ENCODE measurements at places on chromosomes 2 and 18.

- no peak for DNase-seq
Observed at GRCh38 chr2:238879043-238879442, 31.2 kb downstream of the TWIST2 start.

- no peak for DNase-seq
Observed at GRCh38 chr2:46042207-46042637, 255.0 kb upstream of the EPAS1 start.

GRCh38 chr2:239429473-239430350 is 28.9 kb upstream of the HDAC4 start:
- no peak for DNase-seq

- no peak for DNase-seq
Observed at GRCh38 chr18:71433373-71433772, 1110.8 kb downstream of the CBLN2 start.

DNA sequence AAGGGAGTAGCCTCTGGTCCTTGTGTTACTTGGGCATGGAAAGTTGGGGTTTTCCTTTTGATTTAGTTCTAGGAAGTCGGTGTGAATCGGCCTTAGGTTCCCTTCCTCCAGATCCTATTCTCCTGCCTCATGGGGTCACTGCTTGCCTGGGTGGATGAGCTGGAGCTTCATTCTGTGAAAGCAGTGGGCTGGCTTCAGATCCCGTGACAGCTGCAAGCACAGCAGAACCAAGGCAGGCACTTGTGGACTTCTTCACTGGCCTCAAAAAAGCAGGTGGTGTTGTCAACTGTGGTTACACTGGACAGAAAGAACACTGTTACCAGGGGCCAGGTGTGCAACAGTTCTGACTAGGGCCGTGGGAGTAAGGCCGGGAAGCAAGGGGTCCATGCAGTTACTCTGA is 243.4 kb downstream of the LDLRAD4 start:
- no peak for DNase-seq

- DNase-seq, result no peak
Observed at GRCh38 chr2:226756131-226756530, 43.5 kb downstream of the IRS1 start.

GRCh38 chr2:218876562-218877219 is 4.0 kb upstream of the WNT10A start:
- DNase-seq, result peak; percentile 61

- no peak for DNase-seq
Observed at GRCh38 chr2:162149940-162150339, 2.1 kb downstream of the GCG start.

DNA sequence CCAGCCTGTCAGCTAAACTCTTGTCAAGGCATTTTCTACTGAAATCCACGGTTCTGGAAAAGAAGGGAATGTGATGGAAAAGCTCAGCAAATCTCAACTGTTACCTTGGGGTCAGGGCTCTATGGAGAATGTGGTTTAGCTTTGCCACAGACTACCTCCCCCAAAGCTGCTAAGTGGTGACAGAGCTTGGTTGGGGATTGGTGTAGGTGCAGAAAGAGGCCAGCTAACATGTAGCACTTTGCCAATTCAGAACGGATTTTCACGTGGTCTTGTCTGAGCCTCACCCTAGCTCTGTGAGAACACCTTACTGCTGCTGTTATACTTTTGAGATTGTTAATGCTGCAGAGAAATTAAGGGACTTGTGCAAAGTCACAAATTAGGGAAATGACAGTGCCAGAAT is 331.1 kb downstream of the RND3 start:
- no peak for DNase-seq

DNA sequence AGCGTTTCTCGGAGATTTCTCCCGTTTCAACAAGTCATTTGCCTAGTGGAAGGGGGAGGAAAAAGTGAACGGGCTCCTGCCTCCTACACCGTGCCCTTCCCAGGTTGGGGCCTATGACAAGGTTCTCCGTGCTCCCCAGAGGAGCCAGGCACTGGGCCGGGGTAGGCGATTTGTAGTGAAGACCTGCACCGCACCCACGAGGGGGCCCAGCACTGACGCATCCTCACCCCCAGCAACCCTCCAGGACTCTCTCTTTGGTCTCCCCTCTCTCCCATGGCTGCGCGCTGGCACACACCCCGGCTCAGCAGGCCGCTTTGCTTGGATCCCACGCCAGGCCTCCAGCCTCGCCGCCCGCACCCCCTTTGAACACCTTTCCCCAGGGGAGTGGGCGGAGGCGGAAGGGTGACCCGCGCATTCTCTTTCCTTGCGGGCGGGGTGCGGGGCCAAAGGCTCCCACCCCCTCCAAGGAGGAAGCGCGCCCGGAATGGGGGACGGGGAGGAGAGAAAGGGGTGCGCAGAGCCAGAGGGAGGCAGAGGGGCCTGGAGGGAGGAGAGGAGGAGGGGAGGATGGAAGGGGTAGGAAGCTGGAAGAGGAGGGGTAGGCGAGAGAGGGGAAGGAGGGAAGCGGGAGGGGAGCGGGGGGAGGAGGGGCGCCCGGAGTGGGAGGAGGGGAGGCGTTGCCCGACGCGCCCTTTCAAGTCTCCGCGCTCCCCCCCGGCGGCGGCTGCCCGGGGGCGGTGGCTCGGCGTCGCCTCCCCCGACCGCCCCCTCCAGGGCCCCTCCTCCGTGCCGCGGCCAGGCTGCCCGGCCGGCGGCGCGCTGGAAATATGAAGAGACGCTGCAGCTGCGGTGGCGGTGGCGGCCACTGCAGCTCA is at the start of gene APCDD1:
Gene APCDD1 (plus strand): TSS at position 830 of the 875 bp plus-strand sequence. CDS start 347 bp downstream, outside the sequence.
- no peak for DNase-seq

GRCh38 chr18:34794348-34794747 is 84.2 kb downstream of the DTNA start:
- no peak for DNase-seq

DNA sequence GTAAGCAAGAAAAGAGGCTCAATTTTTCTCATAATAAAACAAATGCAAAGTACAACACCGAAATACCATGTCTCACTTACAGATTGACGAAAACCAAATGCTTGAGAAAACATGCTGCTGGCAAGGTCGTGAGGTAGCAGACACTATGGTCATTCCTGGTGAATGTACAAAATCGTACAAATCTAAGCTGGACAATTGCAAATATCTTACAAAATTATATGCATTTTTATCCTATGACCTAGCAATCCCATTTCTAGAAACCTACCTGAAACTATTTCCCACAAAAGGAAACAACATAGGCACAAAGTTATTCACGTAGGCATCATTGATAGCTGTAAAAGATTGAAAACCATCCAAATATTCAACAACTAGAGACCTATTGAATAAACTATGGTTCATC is 54.0 kb downstream of the SCG2 start:
- no peak for DNase-seq

- no peak for DNase-seq
Observed at GRCh38 chr2:230877759-230878598, 13.2 kb downstream of the ITM2C start.

DNA sequence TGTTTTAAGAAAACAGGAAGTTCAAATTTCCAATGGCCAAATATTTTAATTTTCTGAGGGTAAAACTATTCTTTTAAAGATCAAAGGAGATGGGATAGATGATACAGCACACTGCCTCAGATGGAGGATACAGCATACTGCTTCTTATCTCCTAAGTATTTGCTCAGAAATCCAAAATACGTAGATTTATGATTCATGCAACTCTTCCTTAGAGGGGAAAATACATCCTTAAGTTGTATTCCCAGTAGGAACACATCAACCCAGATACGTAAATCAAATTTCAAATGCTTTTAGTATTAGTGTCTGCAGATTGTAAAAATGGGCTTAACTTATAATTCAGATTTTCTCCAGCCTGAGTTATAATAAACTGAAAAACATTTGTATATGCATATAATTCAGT is 235.2 kb downstream of the ZNF385B start:
- no peak for DNase-seq

GRCh38 chr2:201415149-201415548 is 36.1 kb downstream of the TRAK2 start:
- DNase-seq, result no peak

GRCh38 chr18:55543130-55543704 is 44.8 kb downstream of the TCF4 start:
- DNase-seq, result no peak

GRCh38 chr2:38438133-38438882 is 61.2 kb upstream of the ATL2 start:
- no peak for DNase-seq

GRCh38 chr18:8290913-8291312 is 318.3 kb upstream of the RAB12 start:
- DNase-seq, result no peak

DNA sequence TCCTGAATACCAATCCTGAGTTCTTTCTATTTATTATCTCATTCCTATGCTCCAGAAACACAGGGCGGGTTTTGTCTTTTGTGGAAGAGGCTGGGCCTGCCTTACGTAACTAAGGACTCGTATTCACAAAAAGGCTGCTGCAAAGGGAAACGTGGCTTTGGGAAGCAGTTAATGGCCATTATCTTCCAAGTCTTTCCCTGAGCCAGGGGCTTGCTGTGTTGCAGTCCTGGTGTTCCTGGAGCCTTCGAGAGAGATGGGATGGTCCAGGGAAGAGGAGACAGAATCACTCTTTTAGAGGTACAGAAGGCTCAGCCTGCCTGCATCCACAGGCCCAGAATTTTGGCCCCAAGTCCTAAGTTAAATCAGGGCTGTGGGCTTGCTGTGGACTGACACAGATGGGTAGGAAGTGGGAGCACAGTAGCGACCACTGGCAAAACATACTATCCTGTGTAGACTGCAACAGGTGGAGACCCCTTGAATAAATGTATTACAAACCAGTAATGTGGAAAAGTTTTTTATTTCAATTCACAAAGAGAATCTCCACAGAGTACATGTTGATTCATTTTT is 139.4 kb upstream of the ST6GAL2 start:
- DNase-seq, result no peak

DNA sequence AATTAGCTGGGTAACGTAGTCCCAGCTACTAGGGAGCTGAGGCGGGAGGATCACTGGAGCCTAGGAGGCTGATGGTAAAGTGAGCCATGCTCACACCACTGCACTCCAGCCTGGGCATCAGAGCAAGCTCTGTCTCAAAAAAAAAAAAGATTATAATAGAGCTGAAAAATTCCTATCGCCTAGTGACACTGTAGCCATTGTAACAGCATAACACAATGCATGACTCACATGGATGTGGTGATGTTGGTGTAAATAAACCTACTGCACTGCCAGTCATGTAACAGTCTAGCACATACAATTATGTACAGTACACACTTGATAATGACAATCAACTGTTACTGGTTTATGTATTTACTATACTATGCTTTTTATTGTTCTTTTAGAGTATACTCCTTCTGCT is 39.6 kb downstream of the MGAT4A start:
- DNase-seq, result no peak

DNA sequence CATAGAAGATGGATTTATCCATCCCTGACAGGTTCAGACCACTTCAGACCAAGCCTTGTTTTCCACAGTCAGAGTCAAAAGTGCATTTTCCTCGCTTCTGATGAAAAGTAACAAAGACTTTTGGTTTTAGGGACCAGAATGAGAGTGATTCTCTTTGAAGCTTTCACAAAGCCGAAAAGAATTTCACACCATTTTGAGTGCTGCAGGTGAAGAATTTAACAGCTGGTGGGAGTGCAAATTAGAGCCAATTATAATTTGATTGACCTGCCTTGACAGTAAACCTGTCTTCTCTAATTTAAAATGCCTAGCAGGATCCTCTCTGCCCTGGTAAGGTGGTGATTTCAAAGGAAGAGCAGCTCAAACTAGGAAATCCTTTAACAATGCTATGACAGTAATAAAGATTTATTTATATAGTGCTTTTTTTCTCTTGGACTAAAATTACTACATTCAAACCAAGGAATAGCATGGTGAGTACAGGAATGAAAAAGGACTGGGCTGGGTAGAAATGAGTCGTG is 241.6 kb downstream of the HRH4 start:
- no peak for DNase-seq

GRCh38 chr2:207784898-207785297 is 15.2 kb upstream of the FZD5 start:
- DNase-seq, result no peak

DNA sequence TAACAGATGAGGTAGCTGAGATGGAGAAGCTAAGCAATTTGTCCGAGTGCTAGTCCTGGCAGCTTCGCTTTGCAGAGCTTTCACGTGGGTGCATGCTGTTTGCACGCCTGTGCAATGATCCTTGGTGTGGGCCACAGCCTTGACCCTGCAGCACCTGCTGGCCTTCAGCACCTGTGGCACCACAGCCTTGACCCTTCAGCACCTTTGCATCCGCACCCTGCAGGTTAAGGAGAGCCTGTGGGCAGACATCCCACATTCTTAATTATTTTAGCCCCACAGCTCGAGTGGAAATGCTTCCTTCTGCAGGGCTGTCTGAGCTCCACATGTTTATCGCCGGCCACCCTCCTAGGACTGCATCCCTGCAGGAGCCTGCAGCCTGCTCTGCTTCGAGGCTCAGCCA is 19.3 kb downstream of the NCK2 start:
- DNase-seq, result no peak

DNA sequence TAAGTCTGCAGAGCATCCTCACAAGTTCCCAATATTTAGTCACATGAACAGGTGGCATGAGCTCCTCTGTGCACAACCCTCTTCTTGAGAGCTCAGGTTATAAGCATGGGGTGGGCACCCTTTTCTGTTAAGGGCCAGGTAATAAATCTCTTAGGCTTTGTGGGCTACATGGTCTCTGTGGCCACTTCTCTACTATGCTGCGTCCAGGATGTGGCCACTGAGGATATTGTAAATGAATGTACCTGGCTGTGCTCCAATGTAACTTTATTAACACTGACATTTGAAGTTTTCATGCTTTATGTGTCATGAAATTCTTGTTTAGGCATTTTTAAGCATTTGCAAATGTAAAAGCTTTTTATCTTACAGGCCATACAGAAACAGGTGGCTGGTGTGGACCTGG is 116.8 kb upstream of the ST6GAL2 start:
- no peak for DNase-seq

DNA sequence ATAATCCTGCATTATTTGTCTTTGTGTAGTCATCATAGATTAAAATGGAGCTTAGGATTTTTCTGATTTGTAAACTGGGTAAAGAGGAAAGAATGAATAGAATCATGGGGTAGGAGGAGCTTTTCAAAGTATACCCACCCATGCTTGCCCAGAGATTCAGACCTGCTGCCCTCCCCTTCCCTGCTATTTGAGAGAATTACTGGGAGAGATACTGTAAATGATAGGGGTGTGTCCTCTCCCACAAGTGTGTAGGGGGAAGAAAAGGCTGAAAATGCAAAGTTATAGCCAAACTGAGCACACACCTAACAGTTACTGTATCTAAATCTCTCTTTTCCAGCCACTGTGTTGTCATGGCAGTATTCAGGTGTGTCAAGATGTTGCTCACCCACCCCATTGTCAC is 21.5 kb upstream of the DYNC2LI1 start:
- DNase-seq, result no peak

DNA sequence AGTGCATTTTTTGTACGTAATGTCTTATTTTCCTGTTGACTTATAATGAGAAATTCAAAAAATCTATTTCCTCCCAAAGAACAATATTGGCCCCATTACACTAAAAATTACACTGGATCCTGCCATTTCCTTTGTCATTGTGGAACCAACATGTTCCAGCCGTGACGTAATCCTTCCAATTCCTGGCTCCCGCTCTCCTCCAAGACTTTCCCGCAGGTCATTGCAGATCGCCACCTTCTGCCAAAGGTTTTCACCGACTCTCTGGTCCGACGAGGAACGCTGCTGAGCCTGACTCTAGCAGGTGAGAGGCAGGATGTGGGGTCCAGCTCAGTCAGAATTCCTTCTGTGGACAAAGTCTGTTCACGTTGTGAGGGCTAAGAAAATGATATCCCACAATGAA is 38.0 kb downstream of the PTGR3 start:
- DNase-seq, result no peak

Data from T-helper 9 cell (primary cell).